ENCODE measurements at places on chromosomes 1 and 21.

- DNase-seq: no peak
Measured at GRCh38 chr1:19391596-19391981, 79.5 kb downstream of the SLC66A1 start.

DNA sequence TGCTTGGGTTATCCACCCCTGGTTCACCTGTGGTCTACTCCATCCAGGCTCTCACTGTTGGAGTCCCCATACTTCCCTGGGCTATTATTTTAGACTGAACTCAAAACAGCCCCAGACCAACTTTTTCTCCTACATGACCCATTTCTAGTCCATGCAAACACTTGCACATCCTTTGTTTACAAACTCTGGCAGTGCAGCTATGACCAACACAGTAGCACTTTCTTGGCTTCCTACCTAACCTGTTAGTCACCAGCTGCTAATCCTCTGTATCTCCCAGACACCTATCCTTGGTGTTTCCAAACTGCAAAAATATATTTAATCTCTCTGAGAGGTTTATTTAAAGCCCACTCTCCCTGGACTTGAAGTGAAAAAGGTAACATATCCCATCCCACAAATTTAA lies 90.8 kb downstream of the DDAH1 start:
- no peak for DNase-seq

GRCh38 chr1:176605176-176605575 lies 142.2 kb downstream of the PAPPA2 start:
- no peak for DNase-seq

DNA sequence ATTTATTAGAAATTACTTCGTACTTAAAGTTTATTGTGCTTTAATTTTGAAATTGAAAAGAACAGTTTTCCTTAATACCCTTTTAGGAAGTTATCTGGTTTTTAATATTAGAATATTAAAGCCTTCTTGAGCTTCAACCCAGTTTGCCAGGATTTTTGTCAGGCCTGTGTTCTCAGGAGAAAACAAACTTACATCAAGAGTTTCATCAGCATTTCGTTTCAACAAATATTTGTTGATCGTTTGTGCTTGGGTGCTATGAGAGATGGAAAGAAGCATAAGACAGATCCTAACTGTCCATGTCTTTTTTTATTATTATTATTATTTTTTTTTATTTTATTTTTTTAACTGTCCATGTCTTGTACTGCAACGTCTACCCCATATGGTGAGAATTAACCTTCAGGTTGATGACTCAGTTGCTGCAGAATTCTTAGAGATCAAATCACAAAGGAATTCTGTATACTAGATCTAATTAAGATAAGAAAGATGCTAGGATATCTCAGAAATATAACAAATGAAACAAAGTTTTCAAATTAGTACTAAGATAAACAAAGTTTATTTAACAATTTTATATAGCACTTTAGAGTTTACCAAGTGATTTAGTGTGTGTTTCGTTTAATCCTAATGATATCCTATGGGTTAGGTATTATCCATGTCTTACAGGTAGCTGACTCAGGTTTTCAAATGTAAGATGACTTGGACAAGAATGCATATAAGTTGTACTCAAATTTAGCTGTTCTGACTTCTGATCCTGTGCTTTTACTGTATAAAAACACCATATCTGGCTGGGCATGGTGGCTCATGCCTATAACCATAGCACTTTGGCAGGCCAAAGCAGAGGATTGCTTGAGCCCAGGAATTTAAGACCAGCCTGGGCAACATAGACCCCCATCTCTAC lies 14.3 kb downstream of the FBXO28 start:
- no peak for DNase-seq

DNA sequence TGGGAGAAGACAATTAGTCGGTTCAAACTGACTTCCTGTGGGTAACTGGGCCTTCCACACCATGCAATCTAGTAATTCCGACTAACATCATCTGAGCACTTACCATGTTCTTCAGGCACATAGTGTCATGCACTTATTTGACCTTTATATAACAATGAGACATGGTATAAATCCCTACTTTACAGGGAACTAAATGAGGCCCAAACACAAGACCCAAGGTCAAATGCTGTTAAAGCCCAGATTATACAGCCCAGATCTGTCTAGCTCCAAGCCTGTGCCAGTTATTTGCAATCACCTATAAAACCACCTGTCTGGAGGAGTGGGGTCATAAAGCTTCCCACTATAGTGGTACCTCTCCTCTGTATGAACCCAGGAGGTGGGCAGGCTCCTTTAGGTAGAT lies 40.8 kb downstream of the JAK1 start:
- DNase-seq: no peak

DNA sequence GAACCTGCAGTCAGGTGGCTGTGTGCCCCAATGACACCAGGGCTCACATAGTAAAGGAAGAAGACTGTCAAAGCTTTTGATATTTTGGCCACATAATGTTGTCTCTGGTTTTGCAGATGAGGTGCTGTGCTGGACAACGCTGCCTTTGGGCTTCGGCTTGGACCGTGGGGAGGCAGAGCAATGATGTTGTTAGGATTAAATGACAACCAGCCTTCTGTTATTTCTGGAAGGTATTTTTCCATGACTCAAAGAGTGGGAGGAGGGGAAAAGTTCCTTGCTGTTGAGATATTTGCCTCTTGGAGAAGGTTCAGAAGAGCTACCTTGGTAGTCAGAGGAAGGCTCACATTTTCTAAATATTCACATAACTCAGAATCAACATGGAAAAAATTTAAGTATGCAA lies 187.3 kb upstream of the GALNT2 start:
- no peak for DNase-seq

DNA sequence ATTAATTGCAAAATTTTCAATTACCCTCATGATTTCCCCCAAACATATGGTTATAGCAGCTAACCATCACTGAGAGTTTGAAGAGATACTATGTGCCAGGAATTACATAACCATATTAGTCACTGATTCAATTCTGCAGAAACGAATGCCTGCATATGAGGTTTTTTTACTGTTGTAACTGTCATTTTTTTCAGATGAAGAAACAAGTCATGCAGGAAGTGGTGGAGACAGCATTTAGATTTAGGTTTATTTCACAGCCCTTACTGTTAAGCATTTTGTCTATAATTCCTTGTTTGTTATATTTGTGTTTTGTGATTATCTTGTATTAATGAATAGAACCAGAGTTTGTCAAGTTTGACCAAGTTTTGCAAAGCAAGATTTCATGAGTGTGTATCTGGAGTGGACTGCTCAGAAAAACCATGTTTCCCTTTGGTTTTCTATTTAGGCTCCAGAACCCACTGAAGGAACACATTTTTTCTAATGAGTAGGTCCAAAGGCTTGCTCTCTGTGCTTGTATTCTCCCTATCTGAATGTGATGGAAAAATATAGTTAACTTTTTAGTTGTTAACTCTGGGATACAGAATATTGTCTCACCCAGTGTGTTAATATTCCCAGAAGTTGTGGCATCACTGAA lies 308.5 kb upstream of the ADAMTS5 start:
- no peak for DNase-seq

DNA sequence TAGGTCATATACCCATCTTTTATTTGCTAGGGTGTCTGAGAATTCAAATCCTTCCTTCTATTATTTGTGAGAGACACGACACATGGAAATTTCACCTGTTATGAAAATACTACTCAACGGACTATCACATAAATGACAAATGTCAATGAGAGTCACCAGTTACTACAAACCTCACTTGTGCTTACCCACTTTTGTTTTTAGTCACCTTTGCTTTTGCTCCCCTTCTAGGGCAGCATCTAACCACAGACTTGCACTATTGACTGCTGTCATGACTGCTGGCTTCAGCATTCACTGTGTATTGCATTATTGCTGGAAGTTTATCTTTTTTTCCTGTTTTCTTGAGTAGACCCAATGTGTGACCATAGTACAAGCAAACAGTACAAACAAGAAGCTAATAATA lies 1048.0 kb downstream of the PLA2G4A start:
- no peak for DNase-seq

Data from aorta (tissue), 5 donors.